Activated naive CD8-positive, alpha-beta T cell treated with anti-CD3 and anti-CD28 coated beads for 36 hours (primary cell): ENCODE measurements at places on chromosomes 6 and 20.
A peak's percentile ranks its signal among the peaks of the same experiment; 100 is the strongest.

- no peak for DNase-seq
Observed at GRCh38 chr6:73371984-73372383, 2.3 kb upstream of the OOEP start.

GRCh38 chr6:31466466-31466865, 31.5 kb upstream of the MICB start:
- DNase-seq = no peak

DNA sequence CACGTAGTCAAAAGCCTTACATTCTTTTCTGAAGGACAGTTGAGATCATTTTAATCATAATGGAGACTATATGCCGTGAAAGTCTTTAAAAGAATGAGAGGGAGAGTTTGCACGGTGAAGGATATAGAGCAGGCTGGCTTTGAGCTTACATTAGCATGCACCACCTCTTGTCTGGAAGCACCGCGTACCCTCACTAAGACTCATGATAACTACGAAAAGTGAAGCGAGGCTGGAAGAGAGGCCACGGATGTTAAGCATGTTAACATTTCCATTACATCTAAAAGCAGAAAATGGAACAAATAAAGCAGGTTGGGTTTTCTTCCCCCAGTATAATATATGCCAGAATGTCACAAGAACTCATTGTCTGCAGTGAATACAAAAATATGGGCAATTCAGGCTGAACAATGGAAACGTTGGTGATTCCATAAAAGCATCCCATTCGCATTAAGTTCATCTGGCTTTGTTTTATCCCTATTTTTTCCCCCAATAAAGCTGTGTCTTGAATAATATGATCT, 40.6 kb upstream of the NKX2-2 start:
- DNase-seq = no peak

GRCh38 chr6:111740506-111740905, 132.7 kb downstream of the FYN start:
- no peak for DNase-seq

DNA sequence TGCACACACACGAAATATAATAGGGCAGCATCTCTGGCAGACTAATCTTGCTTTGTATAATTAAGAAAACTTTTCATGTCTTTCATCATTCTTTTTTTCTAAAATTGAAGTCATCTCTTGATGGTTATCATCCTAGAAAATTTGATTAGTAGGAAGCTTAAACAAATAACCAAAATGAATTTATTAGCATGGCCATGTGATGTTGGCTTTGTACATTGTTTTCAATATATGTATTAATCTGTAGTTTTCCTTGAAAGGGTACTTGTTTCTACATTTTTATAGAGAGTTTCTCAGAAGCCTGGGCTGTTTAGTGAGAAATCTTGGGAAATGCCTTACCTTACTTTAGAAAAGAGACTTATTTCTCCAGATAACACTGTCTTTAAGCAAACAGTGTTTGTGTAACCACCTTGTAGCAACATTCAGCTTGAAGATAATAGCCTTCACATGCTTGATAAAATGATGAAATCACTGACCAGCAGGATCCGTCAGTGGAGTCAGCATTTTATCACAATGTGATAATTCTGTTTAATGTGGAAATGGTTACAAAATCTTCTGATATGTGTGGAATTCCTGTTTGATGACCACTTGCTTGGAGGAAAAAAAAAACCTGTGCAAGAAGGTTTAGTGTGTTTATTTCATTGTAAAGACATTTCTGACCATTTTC, 147.8 kb downstream of the MACROD2 start:
- DNase-seq = no peak

DNA sequence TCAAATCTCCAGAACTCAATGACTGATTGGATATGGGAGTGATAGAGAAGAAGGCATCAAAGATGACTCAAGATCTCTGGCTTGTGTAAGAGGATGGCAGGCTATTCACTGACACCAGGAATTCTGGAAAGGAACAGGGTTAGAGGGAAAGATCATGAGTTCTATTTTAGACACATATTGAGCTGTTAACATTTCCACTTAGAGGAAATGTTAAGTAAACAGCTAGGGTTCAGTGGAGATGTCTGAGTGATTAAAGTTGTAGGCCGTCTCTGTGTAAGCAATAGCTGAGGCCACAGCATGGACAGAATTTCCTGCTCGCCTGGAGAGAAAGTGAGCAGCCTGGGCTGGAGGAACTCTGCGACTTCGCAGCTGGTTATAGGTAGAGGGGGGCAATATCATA, 21.0 kb downstream of the ZC3H12D start:
- DNase-seq = no peak

GRCh38 chr20:34824026-34824425, 1.4 kb downstream of the NCOA6 start:
- DNase-seq = no peak

GRCh38 chr6:136337121-136337520, 47.5 kb upstream of the BCLAF1 start:
- DNase-seq = no peak

DNA sequence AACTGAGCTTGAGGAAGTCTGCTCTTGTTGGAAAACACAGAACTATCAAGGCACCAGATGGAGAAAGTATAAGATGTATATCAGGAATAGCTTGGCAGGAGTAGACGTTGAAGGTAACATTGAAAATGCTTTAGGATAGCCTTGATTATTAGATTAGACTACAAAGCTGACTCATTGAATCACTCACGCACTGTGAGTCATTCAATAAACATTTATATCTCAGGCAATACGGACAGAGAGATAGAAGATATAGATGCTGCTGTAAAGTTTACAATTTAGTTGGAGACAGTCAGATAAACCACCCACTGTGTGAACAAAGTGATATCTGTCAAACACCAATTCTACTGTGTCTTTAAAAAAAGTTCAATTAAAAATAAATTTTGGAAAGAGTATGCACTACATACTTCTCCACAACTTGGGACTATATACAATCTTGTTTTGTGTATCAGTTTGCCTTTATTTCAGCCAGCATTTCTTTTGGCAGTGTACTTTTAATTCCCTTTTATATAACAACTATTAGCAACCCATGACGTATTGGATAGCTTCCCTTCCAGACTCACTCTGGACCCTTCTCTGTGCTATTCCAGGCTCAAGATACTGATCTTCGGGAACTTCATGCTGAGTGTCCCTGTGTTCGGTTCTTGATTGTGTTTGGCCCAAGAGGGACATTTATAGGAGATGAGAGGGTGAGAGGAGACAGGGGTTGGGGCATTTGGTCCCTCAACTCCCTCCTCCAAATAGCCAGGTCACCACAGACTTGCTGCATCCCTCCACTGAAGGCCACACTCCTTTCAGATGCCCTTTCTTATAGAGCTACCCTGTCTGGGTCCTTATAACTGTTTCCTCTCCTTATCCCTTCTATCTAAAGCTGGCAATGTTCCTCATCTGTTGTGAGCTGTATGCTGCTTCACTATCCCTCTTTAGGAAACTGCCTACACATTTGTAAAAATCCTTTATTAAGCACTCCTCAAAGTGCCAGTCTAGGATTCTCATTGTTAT, 176.6 kb upstream of the PTPRK start:
- DNase-seq = no peak

DNA sequence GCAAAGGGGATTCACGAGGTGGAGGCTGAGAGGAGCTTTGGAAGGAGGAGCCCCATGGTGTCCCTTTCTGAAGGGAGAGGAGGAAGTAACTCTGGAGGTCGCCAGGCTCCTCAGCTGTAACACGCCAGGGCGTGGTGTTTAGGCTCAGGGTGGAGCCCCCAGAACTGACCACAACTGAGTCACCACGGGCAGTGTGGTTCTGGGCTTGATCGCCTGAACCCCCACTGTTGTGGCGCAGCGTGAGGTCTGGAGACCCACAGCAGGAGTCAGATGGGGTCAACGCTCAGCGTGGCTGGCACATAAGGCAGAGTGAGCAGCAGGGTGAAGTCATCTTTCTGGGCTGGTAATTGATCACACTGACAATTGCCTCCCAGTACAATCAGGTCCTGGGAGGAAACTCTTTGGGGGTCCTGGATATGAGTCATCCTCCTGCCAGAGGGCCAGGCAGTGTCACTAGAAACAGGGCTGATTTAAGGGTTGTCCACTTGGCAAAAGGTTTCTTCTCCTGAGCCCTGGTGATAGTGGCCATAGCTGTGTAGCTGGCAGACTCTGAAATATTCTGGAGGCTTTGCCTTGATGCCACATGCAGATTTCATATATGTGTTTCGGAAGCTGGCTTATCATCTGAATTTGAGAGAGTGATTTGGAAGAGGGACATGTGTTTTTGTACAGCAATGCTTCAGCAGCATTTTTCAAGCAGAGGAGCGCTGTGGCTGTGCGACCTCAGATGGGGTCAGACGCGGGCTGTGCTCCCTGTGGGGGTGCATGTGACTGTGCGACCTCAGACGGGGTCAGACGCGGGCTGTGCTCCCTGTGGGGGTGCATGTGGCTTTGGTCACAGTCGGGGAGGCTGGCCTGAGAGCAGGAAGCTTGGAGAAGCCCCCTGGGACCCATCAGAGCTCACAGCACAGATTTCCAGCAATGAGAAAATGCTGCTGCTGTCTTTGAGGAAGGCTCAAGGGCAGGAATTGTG, 50.0 kb downstream of the SYNJ2 start:
- peak; percentile 68 for DNase-seq

DNA sequence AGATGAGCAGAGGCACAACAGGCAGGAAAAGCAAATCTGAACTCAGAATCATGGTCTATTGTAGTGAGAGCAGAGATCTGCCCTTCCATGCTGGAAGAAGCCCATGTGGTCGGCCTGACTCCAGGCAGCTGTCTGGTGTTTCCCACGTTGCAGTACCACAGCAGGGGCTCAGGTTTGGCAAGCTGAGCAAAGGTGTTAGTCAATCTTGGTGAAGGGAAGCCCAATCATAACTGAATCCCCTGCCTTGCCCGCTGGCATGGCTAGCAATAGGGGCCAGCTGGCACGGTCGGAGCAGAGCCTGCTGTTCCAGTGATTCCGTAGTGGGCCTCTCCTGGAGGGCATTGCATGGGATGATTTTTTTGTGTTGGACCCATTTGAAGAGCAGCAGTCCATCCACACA, 17.8 kb upstream of the CCR6 start:
- no peak for DNase-seq

DNA sequence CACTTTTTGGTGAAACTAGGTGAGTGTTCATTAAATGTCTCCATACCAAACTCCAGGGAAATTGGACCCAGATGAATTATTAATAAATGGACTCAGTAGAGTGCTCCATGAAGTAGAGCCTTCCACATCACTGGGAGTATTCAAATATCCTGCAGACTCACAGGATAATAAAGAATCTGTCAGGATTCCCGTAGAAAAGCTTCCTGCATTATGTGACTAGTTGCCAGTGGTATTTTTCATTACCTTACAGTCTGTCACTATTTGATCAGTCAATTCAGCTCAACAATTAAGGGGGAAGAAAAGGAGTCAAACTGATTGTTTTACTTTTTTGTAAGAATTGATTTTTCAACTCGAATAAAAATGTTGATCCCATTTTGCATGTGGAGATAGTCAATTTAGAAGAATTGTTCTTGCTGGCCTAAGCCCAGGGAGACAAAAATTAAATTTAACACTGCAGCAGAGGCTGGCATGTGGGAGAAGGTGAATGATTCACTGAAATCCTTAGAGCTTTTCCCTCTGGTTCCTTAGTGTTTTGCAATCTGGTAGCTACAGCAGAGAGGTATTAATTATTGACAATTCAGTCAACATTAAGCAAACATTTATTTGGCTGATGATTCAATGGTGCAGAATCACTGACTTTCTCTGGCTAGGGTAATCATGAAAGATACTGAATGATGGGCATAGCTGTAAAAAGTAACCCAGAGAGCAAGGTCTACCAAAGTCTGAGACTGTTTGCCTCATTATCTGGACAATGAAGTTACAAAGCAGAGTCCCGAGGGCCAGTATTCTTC, 442.4 kb downstream of the CD83 start:
- no peak for DNase-seq
